ENCODE measurements at places on chromosomes 4 and X.

DNA sequence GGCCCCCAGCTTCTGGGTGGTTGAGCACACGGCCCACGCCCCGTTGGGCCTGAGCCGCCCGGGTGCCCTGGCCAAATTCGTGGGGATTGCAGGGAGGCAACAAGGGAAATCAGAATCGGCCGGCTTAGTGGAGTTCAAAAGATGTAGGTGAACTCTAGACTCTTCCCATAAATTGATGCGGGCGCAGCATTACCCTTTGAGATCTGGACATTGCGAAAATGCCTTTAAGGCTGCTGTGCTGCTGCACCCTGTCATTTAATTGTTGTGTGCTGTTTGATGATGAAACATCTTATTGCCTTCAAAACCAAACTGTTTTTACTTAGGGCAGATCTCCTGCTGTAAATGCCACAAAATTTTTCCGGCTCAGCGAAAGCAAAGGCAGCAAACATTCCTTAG is 409 bp upstream of the MPP1 start:
- DNase-seq, result no peak

GRCh38 chr4:186592445-186592844 is 37.1 kb upstream of the MTNR1A start:
- DNase-seq, result no peak

DNA sequence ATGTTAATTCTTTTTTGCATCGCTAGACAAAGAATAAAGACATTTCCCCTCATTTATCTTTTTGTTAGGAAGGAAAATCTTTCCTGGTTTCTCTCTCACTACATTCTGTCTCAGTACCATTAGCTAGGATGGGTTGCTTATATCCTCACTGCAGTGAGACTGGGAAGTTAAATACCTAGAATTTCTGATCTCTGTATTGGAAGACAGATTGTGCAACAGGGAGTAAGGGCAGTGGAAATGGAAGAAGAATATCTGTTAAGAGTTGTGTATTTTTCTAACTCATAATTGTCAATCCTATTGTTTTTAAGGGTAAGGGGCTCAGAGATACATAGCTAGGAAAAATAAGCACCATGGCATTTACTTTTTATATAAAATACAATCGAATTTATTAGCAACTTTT is 19.6 kb downstream of the PTPN13 start:
- no peak for DNase-seq

DNA sequence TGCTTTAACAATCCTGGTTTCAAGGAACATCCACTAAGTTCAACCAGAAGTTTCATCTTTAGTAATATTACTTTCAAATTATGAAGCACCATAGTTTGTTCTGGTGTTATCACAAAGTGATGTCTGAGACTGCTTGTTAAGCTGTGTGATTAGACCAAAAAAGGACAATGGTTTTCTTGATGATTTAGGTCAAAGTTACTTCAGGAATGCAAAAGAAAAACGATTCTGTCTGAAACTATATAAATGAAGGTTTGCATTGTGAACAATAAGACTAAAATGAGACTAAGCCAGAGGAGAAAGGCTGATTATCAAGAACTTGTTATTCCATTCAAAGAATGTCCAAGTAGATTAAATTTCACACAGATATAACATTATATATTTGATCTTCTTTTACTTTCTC is 122.4 kb upstream of the ETNPPL start:
- DNase-seq, result no peak

GRCh38 chrX:119177278-119177677 is 49.7 kb upstream of the KIAA1210 start:
- no peak for DNase-seq

DNA sequence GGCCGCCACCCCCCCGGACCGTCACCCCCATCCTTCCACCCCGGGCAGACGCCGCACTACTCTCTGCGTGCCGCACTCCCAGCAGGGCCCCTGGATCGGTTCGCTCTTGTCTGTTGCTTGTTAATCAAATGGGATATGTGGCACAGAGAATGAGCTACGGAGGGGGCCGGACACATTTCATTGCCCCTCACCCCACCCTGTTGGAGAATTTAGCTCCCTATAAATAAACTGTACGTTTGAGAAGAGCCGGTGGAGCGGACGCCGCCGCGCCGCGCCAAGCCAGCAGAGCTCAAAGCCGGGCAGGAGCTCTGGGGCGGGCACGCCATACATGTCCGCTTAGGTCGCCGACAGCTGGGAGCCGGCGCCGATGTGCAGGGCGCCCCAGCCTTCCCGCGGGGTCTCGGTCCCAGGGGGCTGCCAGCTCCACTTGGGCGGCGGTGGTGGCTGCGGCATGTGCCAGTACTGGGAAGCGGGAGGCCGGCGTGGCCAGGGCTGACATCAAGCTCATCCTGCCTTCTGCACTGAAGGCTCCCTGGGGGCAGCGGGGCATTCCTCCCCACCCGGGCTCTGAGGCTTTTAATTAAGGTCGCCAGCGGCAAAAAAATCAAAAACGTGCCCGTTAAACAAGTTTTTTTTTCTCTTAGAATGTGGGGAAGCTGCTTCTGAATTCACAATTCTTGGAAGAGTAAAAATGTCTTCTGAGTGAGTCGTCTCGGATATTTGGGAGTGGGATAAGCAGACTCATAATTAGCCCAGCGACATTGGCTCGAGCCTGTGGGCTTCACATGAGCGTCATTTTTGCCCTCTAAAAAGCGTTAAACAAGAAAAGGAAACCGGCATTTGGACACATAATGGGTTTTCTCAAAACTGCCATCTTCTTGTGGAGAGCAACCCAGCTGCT is 1.1 kb upstream of the PCDH19 start:
- DNase-seq, result no peak

- DNase-seq, result no peak
Observed at GRCh38 chrX:134647477-134647877, 10.8 kb downstream of the PLAC1 start.

- DNase-seq, result no peak
Observed at GRCh38 chr4:107896646-107897045, 34.7 kb upstream of the CYP2U1 start.

DNA sequence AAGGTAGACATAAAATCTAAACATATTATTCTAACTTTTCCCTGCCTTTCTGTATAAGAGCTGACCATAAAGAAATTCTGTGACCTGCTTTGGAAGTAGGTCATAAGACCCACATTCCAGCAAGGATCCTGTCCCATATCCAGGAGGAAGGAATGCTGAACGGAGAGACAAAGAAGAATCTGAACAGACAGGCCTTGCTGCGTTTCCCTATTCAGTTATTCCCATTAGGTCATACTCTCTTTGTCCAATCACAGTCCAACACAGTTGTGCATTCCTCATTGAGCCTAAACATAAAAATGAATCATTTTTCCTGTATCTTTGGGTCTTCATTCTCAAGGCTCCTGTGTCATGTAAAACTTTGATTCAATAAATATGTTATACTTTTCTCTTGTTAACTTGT is 287.6 kb upstream of the TAPT1 start:
- DNase-seq, result no peak

GRCh38 chrX:703866-704265 is 73.3 kb downstream of the SHOX start:
- no peak for DNase-seq

DNA sequence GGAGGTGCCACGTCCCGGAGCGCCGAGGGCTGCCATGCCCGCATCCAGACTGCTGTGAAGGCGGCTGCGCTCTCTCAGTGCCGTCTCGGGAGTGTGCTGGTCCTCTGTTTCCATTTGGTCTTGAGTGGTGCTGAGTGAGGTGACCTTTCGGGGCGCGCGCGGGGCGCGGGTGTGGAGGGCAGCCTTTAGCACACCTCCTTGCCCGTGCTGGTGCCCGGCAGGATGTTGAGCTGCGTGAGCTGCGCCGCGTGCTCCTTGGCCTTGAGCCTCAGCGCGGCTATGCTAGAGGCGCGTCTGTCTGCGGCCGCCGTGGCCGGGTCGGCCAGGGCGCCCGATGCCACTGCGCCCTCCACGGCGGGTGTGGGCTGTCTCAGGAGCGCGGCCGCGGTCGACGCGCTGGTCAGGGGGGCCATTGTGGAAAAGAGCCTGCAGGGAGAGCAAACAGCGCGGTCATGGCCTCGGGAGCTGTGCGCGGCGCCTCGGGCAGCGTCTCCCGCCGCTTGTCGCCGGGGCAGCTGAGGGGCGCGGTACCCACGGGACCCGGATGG is 11.2 kb downstream of the ARX start:
- no peak for DNase-seq

GRCh38 chrX:125894947-125895346 is 271.1 kb downstream of the DCAF12L2 start:
- no peak for DNase-seq

DNA sequence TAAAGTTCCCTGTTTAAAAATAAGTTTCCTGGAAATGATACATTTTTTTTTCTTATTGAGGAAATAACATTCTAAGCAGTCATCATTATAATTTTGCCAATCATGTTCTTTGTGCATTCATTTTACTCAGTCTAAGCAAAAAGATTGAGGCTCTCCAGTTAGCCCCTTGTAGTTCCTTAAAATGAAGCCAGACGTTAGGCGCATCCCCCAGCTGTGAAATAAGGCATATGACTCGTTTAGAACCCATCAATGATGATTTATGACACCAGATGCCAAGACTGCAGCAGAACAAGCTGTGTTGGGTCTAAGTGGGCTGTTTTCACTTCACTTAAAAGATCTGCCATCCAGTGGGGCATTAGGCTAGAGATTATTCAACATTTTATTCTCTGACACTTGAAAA is 17.0 kb downstream of the PDGFC start:
- no peak for DNase-seq

GRCh38 chr4:131348263-131348662 is 1800.8 kb upstream of the PCDH10 start:
- DNase-seq, result no peak

All from WERI-Rb-1 (cell line).